ENCODE measurements at places on chromosomes 1 and 21. TPM values are rescaled to one million over a fixed set of nuclear protein-coding genes. Genes with fewer than 3 reads are reported as not detected.

DNA sequence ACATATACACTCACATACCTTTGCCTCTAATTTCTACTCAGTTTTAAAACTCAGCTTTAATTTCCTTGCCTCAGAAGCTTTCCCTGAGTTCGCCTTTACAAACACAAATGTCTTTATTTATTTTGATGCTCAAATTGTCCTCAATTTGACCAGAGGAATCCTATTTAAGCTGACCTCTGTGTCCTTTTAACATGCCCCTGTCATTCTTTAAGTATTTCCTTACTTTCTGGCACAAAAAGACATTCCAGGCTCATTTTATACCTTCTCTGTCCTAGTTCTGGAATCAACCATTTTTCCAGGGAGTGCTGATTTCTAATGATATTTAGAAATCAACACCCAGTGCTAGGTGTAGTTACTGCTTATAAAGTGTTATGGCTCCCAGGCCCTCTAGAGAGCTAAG, 82.5 kb downstream of the OSBPL9 start:
- DNase-seq = no peak

The RBM11 gene
- total RNA-seq = 0.81 TPM

DNA sequence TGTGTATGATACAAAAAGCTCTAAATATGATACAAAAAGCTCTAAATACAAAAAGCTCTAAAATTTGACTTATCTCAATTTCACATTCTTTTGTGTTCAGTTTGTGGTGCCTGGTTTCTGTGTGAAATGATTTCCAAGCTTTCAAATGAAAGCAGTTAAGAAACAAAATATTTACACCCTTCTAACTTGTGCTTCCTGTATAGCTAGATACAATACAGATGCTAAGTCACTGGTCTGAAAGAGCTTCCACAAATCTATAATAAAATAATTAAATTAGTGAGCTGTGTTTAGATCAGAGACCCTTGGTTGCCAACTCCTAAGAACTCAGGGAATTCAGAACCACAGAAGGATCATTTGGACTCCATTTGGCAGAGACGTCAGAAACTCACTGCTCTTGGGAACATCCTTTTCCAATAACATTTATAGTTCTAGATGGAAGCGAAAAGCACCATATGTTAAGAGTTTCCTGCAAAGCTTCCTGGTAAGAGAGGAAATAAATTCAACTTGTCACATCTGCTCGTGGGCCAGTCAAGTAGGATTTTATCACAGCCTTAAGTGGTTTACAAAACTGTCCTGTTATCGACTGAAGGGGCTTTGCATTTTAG, 1079.1 kb downstream of the ADGRL2 start:
- DNase-seq = no peak

The B3GALT5 gene
- total RNA-seq = not detected

The NEGR1 gene
- not detected for total RNA-seq

- no peak for DNase-seq
Observed at GRCh38 chr1:91122106-91122717, 100.4 kb upstream of the ZNF644 start.

DNA sequence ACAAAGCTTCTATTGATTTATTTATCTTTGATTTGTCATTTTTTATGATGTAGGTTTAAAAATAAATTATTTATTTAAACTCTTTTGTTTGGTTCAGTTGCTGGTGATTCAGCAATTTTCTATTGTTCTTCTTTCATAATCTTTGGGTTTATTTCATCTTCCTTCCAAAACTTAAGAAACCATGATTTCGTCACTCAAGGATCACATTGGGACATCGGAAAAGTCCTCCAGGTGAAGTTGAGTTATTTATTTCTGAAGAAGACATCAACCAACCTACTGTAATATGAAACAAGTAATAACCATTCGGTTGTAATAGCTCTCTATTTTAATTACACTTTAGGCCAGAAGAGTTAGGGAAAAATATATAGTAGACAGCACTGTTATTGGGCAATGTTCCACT, 23.0 kb upstream of the WLS start:
- no peak for DNase-seq

The SRRM1 gene
- 251 TPM for total RNA-seq

DNA sequence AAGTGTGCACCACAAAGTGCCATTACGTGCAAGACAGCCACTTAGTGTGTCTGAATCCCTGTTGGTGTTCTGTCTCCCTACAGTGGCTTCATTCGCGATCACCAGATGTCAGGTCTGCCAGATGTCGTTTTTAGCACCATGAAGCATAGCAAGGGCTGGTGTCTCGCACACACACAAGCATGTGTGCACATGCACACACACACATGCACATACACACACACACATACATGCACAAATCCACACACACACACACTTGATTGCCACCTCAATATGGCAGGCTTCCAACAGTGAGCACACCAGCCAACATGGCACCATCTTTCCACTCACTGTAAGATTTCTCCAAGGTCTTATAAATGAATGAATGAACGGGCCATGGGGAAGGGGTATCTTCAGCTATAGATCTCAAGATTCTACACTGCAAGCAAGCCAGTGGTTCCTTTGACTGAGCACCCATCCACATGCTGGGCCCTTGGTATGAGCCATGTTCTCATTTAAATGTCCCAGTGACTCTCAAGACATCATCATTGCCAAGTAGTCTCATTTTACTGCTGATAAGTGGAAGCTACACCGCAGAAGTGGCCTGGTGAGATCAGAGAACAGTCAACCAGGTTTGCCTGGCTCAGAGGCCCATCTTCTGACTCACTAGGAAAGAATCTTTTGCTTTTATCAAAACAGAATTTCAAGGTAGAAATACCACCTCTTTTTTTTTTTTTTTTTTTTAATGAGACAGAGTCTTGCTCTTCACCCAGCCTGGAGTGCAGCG, 84.9 kb downstream of the SIM2 start:
- DNase-seq = no peak

The SUSD4 gene
- total RNA-seq = 0.42 TPM

GRCh38 chr1:165539908-165540307, 3.9 kb upstream of the LRRC52 start:
- DNase-seq = no peak

The LCA5L gene
- 1.8 TPM for total RNA-seq

The RNU1-4 gene
- total RNA-seq = 1,968 TPM

- DNase-seq = no peak
Observed at GRCh38 chr1:79914896-79915295, 908.4 kb upstream of the ADGRL4 start.

- no peak for DNase-seq
Observed at GRCh38 chr21:30216041-30216723, at the start of gene CLDN8. Gene CLDN8, minus strand, starts transcription at chr21:30216097. Its CDS starts 172 bp downstream, at chr21:30215925.

The C1orf141 gene
- not detected for total RNA-seq

The AQP10 gene
- total RNA-seq = not detected

DNA sequence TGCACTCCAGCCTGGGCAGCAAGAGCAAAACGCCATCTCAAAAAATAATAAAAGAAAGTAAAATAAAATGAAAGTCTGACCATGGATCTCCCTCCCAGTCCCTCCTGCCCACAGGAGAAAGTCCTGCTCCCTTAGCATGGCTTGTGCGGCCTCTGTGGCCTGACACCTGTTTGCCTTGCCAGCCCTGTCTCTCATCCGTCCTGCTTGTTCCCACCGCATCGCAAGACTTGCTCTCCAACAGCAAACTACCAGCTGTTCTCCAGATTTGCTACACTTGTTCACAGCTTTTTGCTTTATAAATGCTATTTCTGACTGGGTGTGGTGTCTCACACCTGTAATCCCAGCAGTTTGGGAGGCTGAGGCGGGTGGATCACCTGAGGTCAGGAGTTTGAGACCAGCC, 2.7 kb downstream of the ETV3L start:
- no peak for DNase-seq

GRCh38 chr1:220787069-220787619, 431 bp downstream of the MTARC1 start:
- DNase-seq = no peak

DNA sequence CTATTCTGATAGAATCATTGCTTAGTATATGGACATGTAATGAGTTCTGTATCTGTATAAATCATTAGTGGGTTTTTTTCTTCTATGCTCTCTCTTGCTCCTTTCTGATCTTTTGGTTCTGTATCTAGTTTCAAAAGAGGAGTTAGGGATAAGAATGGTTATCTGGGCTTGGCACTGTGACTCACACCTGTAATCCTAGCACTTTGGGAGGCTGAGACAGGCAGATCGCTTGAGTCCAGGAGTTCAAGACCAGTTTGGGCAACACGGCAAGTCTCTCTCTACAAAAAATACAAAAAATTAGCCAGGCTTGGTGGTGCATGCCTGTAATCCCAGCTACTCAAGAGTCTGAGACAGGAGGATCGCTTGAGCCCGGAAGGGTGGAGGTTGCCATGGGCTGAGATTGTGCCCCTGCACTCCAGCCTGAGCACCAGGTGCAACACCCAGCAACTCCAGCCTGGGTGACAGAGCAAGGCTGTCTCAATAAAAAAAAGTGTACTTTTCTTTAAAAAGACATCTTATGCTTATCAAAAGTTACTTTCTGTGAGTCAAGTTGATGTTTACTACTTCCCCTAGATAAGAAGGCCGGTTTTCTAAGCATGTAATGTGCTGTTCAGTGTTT, 27.7 kb upstream of the AXDND1 start:
- no peak for DNase-seq

The TFF3 gene
- total RNA-seq = not detected

DNA sequence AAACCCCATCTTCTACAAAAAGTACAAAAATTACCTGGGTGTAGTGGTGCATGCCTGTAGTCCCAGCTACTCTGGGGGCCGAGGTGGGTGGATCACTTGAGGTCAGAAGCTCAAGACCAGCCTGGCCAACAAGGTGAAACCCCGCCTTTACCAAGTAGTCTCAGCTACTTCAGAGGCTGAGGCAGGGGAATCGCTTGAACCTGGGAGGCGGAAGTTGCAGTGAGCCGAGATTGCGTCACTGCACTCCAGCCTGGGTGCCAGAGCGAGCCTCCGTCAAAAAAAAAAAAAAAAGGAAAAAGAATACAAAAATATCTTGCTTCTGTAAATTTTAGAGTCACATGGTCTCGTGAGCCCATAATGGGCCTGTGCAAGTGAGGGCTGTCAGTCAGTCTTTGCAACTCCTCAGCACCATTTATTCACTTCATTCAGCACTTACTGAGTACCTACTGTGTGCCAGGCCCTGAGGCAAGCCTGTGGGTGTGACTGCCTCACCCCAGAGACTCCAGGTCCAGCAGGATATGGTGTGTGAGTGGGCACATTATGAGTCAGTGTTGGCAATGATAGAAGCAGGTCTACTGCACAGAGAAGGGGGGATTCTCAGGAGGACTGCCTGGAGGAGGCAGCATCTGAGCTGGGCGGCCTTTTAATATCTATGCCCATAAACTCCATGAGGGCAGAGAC, 46.8 kb upstream of the TARDBP start:
- DNase-seq = peak; percentile 14

DNA sequence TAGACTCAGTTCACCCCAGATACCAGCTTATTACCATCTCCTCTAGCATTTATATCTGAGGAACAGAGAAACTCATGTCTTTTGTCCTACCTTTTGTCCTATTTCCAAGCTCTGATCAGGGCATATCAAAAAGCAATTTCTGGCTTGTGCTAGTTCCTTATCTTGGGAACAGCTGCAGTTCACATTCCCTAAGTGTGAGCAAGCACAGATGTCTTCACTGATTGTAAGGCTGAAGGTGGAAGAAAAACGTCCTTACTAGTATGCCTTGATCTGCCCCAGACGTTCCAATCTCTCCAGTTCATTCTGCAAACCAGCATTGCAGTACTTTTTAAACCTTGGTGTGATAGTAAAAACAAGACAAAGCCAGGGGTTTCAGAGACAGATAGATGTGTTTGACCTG, 139.8 kb downstream of the NCAM2 start:
- no peak for DNase-seq

DNA sequence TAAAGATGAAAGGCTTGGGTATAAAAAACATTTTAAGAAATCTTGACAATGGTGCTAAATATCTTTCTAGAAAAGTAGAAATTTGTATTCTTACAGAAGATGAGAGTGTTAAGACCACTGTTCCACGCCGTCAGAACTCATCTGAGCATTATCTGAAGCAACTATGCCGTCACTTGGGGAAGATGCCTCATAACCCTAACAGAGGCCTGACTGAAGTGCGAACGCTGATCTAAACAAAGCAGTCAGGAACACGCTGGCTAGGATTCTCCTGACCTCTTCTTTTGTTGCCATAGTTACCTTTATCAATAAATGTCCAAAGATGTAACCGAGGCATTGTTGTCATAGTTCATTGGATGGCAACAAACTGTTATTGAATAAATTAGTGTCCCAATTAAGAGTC, 612.4 kb downstream of the LTN1 start:
- no peak for DNase-seq

- DNase-seq = no peak
Observed at GRCh38 chr21:31201144-31201543, 142.9 kb downstream of the TIAM1 start.

GRCh38 chr21:33881689-33882440, 33.7 kb downstream of the ATP5PO start:
- DNase-seq = no peak

DNA sequence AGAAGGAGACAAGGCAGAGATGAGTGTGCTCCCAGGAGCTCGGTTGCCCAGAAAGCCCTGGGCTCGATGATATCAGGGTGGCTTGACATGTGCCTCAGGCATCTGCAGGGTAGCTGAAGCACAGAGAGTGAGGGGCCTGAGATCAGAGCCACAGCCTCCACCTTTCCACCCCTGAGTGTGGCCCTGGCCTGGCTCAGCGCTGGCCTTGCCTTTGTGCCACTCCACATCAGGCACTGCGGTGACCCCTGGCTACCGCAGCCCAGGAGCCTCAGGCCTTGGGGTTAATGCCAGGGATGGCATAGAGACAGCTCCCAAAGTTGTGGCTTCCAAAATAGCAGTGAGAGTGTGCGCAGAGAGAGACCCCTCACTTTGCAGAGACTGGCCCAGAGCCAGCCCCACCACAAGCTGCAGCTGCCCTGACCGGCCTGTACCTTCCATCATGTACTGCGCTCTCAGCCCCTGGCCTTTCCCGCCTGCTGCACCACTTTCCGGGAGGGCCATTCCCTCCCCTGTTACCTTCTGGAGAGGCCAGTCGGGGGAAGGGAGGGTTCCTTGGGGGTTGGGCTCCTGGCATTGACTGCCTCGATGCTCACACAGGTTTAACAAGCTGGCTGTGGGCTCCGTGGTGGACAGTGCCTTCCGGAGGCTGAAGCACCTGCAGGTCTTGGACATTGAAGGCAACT, 19.5 kb downstream of the PODN start:
- no peak for DNase-seq

GRCh38 chr1:198934901-198935305, 296.1 kb downstream of the PTPRC start:
- peak; percentile 70 for DNase-seq

GRCh38 chr1:104064399-104064798, 314.7 kb downstream of the AMY1C start:
- DNase-seq = no peak

The RUNX3 gene
- total RNA-seq = 39.5 TPM

The KRTAP19-2 gene
- total RNA-seq = not detected

The RRAGC gene
- total RNA-seq = 19.1 TPM

- no peak for DNase-seq
Observed at GRCh38 chr1:26913389-26913753, 404 bp downstream of the NR0B2 start.

GRCh38 chr1:156886583-156887281, 6.8 kb upstream of the PEAR1 start:
- no peak for DNase-seq

Measured in OCI-LY7 (cell line).